ENCODE measurements at places on chromosomes 3 and 15.
A peak's percentile ranks its signal among the peaks of the same experiment; 100 is the strongest.

GRCh38 chr3:172913911-172914655 is 163.6 kb downstream of the ECT2 start:
- no peak for DNase-seq

- no peak for DNase-seq
These were observed 487 bp downstream of the ITIH4 start for GRCh38 chr3:52829906-52830463.

DNA sequence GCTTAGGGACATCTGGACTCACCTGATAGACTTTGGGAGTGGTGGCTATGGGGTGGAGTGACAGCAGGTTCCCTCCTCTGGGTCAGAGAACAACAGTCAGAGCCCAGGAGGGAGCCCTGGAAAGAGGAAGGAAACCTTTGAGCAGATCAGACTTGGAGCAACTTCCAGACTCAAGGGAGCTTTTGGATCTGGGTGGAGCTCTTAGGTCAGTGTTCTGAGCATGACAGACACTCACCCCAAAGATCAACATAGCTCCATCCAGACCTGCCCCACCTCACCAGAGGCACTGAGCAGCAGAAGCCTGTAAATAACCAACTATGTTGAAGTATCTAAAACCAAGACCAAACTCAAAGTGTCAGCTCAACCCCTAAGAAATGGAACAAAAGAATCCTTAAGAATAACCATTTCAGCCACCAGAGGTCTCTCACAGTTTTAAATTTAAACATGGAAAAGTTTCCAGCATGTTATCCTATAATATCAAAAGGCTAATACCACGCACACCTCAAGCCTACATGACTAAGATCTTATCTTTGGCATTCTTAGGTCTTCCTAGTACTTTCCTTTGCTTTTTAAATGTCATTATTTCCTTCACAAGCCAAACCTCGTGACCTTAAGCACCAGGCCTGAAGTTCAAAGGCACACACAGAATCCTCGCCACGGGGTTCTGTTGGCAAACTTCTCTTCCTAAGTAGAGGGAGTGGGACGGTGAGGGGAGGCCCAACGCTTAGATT is 56.4 kb downstream of the UMPS start:
- DNase-seq: peak; percentile 35

GRCh38 chr15:33311312-33311971 is 675 bp downstream of the RYR3 start:
- DNase-seq: no peak

DNA sequence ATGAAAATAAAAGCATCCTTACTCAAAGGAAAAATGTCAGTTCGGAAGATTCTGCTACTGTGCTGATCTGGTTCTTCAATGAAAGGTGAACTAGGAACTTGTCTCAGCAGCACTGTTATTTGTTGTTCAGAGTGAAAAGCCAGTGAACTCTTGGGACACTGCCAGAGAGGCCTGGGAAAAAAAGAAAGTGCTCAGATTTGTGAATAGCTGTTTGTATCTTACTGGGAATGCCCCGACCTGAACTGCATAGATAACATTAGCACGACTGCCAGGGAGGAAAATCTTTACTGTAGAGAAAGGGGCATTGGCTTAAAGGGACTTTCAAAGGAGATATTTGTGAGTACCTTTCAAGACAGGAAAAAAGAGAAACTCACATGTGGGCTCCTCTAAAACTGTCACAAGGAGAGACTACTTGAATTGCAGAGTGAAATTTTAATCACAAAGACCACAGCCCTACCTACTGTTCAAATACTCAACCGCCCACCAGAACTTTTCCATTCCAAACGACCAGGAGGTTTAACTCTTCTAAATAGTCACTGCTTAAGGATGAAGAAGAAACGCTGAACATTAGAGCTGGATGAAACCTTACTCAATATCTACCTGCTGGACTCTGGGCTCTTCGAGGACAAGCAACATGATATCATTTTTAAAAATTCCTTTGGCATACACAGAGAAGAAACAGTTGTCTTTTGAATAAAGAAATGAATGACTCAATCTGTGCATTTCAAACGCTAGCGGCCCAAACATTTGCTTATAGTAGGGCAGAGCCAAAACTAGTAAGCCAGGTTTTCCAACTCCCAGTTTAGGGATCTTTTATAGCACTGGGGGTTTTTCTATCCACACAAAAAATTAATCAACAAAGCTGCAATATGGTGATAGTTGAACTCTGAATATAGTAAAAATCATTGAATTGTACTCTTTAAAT is 13.4 kb downstream of the TAMM41 start:
- no peak for DNase-seq

GRCh38 chr3:26132942-26133341 is 343.1 kb downstream of the OXSM start:
- DNase-seq: no peak

- DNase-seq: no peak
These were observed 12.2 kb upstream of the NMD3 start for GRCh38 chr3:161208931-161209330.

DNA sequence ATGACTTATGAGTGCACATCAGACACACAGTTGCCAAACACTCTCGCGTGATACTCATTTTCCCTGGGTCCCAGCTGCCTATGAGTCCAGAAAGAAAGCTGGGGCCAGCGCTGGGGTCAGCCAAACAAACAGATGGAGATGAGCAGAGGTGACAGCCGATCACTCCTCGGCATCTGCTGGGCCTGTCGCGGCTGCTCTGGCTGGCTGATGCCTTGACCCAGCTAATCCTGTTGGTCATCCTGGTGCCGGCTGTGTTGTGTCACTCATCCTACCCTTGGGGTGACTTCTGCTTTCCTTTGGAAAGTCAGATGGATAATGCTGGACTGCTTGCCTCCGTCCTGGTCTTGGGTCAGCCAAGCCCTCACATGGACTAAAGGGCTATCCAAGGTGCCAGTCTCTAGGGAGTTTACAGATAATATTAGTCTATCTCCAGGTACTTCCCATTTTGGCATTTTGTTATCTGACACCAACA is 105.3 kb upstream of the PDZRN3 start:
- DNase-seq: no peak

- DNase-seq: peak; percentile 12
These were observed 427.0 kb upstream of the RBMS3 start for GRCh38 chr3:28853830-28854229.

DNA sequence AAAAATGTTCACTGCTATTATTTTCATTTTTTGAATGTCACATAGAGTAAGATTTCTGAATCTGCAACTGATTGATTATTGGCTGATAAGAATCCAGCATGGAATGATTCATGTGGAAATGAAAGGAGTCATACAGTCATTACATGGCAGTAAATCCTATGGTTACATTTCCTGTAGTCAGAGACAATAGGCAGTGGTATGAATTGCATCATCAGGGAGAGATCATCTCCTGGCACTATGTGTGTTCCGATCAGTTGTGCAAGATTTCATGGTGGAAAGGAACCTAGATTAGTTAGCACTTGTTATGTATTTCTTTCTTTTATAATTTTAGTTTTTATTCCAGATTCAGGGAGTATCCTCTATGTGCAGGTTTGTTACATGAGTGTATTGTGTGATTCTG is 38.8 kb downstream of the SLC12A1 start:
- peak; percentile 1 for DNase-seq

- no peak for DNase-seq
These were observed 299.0 kb downstream of the NR2F2 start for GRCh38 chr15:96629511-96629910.

All from RKO (cell line).